Fibroblast of skin of scalp (primary cell): ENCODE measurements at places on chromosomes 1 and 21.

- no peak for DNase-seq
Measured at GRCh38 chr21:32581732-32582131, 3.6 kb downstream of the TCP10L start.

DNA sequence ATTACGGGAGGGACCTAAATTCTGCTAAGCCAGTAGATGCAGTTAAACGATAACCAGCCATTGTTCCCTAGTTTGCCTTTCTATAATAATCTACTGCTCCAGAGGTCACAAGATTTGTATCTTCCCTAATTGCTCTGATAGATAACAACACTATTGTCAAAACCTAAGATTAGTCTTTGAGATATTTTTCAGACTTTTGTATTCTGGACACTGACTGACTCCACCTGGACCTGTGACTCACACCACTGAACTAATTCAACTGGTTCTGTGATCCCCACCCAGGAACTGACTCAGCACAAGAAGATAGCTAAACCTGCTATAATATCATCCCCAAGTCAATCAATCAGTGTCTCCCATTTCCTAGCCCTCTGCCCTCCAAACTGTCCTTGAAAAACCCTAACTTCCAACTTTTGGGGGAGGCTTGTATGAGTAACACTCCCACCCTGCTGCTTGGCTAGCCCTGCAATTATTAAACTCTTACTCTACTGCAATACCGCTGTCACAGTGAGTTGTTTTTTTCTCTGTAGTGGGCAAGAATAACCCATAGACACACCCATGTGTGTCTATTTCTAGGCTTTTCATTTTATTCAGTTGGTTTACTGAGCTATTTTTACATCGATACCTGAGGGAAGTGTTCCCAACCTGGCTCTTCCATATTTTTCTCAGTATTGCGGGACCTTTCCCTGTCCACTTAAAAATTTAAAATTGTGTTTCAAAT is 11.2 kb downstream of the KIFAP3 start:
- DNase-seq, result no peak

- peak; percentile 81 for DNase-seq
Measured at GRCh38 chr1:183609759-183610452, 19.6 kb upstream of the NCF2 start.

DNA sequence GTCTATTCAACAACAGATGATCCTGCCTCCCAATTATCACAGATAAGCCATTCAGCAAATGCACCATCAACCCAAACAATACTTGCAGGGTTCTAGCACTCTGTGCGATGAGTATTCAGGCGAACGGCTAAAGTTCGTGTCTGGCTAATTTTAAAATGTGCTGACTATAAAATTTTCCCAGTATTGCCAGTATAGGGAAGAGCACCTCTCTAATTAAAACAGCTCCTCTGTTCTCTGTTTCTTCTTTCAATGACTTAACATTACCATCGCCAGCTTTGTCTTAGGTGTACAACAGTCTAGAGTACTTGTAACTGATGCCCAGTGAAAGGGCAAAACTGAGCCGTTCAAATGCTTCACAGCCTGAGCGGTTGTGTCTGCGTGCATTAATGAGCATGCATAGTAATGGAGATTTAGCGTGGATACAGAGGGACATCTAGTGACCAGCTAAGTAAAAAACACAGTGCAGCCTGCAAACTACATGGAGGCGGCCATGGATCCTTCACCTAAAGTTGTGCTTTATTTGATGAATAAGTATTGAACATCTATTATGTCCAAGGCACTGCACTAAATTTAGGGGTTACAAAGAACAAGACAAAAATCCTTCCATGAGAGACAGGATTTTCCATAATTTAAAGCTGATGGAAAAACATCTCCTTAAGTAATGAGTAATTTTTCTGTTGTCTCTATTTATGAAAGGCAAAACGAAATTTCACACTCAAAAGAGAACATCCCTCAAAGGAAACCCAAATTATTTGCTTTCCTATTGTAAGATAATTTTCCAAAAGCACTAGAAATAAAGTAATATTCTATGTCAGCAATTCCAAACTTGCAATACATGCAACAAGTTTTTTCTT is 120.0 kb downstream of the SETD4 start:
- DNase-seq, result peak; percentile 81

DNA sequence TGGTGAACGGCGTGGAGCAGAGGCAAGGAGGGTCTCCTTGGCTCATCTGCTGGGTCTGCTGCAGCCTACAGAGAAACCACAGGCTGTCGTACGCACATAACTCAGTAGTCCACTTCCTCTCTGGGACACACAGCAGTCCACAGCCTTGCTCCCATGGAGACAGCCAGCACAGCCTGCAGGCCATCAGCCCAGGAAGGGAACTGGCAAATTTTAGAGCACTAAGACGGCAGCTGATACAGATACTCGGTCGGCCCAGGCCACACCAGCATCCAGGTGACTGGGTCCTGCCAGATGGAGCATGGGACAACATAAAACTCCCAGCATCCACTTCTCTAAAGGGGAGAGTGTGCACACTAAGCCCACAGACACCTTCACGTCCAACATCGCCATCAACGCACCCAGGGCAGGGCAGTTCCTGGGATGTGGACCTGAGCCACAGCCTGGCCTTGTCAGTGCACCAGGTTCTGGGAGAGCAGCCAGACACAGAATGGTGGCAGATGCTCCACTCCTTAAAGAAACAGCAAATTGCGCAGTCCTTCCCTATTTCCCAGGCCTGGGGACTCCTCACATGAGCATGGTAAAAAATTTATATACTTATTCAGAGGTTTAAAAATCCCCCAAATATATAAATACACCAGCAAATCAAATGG is 247.1 kb upstream of the RAB4A start:
- DNase-seq, result no peak

DNA sequence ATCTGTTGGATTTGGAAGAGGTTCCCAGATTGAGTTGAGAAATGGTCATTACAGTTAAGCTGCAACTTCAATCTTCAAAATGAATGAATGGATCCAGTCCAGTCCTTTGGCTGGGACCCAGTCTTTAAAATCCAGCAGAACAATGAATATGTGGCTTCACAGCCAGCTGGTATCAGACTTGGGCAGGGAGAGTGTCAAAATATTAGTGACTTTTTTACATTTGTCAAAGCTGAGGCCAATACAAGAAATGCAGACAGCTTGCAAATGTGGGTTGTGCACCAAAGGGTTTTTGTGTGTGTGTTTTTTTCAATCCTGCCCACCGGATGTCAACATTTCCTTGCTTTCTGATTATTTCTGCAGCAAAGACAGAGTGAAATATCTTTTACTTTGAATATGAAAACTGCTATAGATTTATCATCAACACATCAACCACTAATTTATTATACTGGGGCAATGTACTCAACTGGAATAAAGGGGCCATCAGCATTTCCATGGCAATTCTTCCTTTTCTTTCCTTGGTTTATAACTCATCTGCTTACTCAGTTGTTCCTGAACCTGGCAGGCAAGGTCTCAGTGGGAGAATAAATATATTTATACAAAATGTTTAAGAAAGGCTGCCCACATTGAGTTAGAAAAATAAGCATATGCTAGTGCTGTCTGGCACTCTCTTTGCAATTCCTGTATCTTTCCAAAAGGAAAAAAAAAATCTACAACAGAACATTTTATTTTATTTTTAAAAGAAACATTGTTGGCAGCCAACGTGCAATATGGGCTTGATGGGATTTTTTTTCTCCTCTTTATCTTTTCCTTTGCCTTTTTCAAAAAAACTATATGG is 491.6 kb upstream of the C1orf87 start:
- DNase-seq, result no peak

- DNase-seq, result no peak
Measured at GRCh38 chr1:27632387-27633297, 2.3 kb downstream of the FGR start.

DNA sequence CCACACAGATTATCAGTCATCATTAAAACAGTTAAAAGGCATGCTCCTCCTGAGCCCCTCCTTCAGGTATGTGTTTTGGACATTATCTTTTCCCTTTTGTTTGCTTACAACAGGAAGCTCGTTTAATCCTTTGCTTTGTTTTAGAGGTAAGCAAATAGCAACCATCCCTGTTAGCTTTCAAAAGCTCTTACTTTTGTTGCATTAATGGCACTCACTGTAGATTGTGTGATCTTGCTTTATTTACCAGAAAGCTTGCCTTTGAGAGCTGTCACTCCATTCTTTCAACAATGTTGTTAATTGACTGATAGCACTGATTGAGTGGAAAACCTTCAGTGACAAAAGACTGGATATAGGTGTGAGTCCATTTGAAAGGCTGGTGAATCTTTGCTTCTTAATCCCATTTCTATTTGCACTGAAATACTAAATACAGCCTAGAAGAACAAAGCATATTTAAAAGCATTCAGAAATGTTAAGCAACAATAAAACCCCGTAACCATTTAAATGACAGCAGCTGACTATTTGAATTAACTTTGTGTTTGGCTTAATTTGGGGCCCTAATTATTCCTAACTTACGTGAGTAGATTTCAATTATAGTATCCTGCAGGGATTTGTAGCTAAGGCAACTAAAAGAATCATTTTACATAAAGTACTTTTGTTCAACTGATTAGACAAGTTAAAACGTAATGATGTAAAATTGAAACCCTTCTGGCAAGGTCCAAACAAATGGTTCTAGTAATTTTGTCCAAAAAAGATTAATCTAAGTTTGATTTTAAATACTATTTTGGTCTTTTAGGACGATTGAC is 48.3 kb downstream of the ADGRL2 start:
- no peak for DNase-seq

DNA sequence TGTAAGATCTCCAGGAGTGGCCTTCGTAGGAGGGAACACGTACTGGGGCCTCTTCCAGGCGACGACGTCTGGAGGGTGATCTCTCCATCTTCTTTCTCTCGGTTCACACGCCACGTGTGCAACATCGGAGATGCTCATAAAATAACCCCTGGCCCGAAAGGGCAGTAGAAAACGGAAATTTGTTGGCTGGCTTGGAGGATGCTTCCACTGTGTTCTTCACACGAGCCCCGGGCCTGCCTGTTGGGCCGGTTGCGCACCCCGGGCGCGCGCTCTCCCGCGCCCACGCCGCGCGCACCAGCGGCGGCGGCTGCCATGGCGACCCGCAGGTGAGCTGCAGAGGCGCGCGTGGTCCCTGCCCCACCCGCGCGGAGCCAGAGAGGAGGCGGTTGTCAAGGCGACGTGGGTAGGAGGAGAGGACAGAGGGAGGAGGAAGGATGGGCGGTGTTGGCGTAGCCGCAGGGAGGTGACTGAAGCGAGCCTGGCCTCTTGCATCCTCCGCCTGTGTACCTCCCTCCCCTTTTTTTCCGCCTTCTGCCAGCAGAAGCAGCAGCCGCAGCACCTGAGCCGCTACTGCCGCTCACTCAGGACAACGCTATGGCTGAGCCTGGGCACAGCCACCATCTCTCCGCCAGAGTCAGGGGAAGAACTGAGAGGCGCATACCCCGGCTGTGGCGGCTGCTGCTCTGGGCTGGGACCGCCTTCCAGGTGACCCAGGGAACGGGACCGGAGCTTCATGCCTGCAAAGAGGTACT is at the start of gene ELAPOR1:
ELAPOR1 (plus strand) TSS at position 526 of the 752 bp plus-strand sequence; CDS start at position 595, 69 bp downstream.
- DNase-seq, result peak; percentile 15

- no peak for DNase-seq
Measured at GRCh38 chr1:43572538-43572937, 41.9 kb downstream of the PTPRF start.

DNA sequence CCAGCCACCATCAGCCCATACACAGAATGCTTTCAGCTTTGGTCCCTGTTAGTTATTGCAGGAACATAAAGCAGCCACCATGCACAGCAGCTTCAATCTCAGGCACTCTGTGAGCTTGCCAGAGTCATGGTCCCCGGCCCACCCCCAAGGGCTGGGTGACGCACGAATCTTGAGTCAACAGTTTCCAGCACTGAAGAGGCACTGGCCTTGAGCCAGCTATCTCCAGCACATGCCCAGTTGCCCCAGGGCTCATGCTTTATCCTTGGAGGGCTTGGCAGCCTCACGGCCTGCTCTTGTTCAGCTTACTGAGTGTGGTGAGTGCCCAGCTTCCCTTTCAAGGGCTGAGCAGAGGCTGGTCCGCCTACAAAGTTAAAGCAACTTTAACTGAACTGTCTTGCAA is 200.7 kb upstream of the RAB4A start:
- peak; percentile 82 for DNase-seq
